NCI-H1417 treated with DMSO at 0.1 percent for 48 hours (cell line): ENCODE measurements at places on chromosomes 2 and 18.

DNA sequence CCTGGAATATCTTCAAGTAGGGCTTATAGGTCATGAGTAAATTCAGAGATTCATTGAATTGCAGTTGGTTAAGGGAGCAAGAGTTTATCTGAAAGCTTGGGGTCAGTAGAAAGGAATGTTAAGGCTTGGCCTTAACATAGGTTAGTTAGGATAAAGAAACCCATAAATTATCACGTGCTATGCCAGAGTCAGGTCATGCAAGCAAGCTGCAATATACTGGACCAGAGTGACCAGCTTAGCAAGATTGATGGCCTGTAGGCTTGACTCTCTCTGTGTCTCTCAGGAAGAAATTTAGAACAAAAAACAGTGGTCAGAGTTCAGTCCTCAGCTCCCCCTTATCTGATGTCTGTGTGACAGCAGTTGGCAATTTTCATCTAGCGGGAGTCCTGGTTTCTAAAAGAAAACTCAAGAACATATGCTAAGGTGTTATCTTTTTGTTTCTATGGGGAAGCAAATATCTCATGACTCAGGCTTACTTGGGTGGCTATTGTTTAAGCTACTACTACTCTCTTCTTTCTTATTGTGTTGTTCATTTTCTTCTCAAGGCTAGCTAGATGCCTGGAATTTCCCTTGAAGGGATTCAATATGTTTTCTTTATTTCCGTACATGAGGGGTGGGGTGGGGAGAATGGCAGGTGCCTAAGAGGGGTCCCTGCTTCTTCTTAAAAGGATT is 28.7 kb upstream of the MARCO start:
- DNase-seq, result no peak

DNA sequence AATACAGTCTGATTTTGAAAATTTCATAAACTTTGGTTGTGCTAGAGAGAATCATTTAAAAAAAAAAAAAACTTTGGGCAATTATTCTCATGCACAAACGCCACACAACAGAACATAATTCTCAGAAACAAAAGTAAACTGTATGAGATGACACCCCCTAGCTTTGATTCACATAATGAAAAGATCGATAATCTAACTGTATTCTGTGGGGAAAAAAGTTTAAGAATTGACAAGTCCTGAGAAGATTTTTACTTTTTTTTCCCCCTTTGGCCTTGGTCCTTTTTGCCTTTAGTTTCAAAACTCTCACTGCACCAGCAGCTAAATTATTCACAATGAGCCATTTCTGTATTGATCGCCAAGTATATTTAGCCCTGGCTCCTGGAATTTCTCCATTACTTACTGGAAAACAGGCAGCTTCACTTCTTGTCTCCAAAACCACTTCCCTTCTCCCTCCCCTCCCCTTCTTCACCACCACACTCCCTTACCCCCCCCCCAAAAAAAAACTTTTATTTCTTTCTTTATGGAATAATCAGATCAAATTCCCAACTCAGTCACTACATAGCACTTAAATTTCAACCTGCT is 2.0 kb downstream of the IKZF2 start:
- no peak for DNase-seq

DNA sequence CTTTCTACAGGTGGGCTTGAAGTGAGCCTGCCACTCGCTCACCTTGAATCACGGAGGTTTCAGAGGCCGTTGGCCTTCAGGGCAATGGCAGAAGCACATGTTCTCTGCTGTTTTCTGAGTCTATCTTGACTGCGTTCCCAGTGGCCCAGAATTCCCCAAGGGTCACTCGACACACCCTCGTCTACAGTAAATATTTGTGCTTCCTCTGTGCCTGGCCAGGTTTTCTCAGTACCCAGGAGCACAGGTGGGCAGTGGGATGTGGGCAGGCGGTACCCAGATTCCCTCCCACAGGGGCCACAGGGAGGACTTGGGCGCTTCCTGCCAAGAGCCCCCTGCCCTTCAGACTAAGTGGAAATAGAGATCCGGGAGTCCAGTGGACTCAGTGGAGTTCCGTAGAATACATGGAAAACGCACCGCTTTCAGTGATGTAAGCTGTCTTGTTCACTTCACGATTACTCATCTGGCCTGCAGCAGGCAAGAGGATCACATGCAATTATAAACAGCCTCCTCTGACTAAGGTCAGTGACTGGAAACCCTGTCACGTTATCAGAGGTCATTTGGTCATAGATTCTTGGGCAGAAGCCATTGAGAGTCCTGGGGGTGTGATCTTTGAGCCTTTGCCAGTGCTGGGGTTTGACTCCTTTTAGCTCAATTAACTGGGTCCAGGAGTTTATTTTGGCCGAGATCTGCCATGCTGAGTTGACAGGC is 179.8 kb downstream of the NEDD4L start:
- no peak for DNase-seq

- DNase-seq, result no peak
Measured at GRCh38 chr2:145186303-145186702, 666.4 kb upstream of the ZEB2 start.

DNA sequence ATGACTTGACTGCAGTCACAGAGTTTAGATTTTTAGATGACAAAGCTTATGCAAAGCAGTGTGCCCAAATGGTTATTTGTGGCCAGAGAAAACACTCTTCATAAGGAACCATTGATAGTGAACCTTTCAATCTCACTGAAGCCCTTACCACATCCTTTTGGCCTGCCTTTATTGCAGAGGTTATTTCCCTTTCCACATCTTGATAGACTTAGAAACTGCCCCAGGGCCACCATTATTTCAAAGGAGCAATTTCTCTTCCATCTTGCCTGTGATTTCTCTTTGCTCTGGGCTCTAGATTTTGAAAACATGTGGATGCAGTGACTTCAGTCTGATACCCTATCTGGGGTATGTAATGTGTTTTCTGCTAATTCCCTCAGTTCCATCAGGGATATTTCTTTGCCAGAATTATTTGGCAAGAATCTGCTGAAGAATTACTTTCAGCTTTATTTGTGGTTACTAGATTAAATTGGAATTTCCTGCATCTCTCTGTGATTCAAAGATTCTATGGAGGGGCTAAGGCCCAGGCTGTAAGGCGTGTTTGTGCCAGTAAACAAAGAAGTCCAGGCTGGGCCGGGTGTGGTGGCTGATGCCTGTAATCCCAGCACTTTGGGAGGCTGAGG is 51.0 kb downstream of the MOGAT1 start:
- no peak for DNase-seq

DNA sequence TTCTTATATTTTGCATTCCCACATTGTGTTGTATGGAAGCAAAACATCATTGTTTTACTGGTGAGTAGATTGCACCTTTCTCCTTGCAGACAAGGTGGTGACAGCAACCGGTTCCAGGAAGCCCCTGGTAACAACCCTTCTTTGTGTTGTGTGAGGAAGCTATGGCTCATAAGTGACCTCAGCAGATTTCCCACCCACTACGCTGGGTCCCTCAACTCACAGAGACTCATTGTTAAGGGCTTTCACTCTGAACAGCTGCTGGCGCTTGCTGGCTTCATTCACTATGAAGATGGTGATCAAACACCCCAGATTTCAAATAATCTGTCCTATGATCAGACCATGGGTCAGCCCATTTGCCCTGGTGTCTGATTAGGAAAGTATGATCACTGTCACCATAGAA is 53.4 kb downstream of the WIPF1 start:
- no peak for DNase-seq

- DNase-seq, result no peak
Measured at GRCh38 chr2:156110890-156111289, 221.6 kb downstream of the NR4A2 start.

DNA sequence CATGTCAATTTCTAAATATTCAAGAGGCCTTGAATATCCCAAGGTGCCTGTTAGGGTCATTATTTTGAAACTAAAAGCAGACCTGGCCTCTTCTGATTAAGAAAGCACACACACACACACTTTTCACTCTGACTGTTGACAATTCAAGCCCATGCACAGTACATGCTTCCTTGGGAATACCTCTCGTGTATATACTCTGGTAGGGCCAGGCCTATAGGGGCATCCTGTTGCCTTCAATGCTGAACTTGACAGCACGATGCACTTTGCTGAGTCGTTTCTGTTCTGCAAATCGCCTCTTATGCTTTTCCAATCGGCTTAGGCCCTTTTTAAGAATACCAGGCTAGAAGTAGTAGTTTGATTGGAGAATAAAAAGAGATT is 40.6 kb downstream of the IWS1 start:
- DNase-seq, result no peak

DNA sequence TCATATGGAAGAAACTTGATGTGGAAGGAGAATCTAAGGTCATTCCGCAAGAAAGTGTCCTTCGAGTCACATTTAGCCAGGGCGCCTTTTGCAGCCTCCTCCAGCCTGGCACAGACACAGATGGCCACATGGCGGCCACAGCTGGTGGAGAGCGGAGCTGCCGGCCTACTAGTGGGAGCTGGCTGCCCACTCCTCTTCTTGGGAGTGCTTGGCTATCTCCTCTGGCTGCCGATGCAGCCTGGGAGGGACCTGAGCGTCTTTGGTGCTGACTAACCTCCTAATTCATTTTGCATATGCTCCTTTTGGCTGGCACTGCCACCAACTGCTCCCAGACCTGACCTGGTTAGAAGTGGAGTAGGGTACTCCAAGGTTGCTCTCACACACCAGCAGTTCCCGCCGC is 199.3 kb upstream of the MYT1L start:
- DNase-seq, result no peak

GRCh38 chr18:77298172-77298571 is 48.5 kb downstream of the GALR1 start:
- no peak for DNase-seq

- no peak for DNase-seq
Measured at GRCh38 chr2:236964291-236964690, 121.4 kb upstream of the COPS8 start.

GRCh38 chr2:74548900-74549826 is 4.6 kb downstream of the LOXL3 start:
- DNase-seq, result no peak

DNA sequence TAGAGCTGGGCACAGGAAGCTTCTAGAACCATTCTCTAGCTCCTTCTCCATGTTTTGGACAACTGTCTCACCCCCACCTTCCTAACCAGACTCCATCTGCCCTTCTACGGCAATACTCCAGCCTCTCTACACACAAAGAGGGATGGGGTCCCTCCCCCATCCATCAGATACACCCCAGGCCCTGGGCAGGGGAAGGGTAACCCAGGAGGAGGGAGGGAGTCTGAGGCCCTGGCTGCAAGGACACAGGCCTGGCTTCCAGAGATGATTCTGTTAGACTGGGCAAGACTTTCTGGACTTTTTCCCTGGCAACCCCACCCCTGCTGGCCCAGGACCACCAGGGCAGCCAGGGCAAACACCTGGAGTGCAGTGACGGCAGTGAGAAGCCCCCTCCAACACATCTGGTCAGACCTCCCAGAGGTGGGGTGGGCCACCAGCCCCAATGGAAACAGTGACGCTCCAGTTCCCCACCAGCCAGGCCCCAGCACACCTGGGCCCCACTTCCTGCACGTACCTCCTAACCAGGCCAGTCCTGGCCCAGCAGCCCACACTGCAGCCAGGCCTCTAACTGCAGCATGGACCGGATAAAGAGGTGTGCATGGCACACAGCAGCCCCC is 6.5 kb downstream of the CYP26B1 start:
- no peak for DNase-seq

GRCh38 chr2:112483042-112483473 is 1.1 kb downstream of the TTL start:
- DNase-seq, result no peak

DNA sequence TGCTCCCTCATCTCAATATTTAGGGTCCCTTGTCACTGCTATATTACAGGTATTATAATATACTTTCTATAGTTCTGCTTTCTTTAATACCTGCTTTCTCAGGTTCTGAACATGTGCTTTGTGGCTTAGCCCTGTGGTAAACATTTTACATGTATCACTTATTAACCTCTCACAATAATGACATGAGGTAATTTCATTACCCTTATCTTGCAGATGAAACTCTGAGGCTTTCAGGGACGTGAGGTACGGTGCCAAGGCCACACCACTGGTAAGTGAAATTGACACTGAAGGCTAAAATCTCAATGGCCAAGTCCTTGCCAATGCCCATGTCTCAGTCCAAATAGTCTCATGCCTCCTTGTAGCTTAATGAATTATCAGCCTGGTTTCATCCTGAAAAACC is 21.7 kb downstream of the LINC00305 start:
- DNase-seq, result no peak

GRCh38 chr2:85705680-85706039 is 11.5 kb downstream of the GNLY start:
- DNase-seq, result no peak

DNA sequence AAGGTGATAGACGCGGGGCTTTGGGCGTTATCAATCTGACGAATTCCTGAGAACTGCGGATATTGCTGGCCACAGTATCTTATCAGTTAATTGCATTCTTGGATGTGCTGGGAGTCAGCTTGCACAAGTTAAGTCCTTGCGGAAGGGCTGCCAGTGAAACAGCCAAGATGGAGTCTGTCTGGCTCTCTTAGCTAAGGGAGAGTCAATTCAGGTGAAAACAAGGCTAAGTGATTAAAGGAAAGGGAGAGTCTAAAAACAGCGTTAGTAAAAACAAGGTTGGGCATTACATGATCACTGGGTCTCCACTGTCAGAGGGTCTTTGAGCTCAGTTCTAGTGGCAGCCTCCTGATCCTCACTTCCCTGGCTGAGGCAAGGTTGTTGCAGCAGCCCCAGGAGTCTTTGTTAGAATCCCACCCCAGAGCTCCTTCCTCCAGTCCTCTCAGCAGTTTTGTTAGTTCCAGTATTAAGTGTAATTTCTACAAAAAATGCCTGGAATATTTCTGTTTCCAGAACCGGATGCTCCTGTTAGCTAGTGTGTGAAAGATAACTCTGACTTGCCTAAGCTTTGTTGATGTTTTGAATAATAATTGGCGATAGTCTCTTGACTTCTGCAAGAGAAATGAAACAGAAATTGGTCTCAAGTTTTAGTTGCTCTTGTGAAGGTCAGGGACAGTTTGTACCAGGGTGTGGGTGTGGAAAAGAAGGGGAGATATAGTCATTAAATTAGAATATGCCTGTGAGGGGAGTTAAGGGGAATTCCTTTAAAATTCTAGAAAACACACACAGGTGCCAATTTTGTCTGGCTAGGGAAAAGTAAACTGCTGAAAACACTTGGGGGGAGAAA is 10.6 kb downstream of the CFLAR start:
- no peak for DNase-seq

- no peak for DNase-seq
Measured at GRCh38 chr2:216453955-216454614, 41.8 kb downstream of the SMARCAL1 start.

GRCh38 chr2:116133381-116133942 is 1681.0 kb upstream of the DDX18 start:
- DNase-seq, result no peak

DNA sequence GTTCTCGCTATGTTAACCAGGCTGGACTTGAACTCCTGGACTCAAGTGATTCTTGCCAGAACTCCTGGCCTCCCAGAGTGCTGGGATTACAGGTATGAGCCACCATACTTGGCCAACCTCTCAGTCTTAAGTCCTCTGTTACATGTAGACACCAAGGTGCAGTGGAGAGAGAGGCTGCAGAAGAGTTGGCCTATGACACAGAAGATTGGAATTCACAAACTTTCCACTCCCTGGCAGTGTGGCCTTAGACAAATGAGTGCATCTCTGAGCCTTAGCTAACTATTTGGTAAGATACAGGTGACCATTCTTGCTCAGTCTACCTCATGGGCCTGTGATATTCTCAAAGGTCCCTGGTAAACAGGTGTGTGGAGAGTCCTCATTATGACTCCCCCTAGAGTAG is 159.7 kb downstream of the MYCN start:
- DNase-seq, result no peak

GRCh38 chr18:50203801-50204604 is 9.1 kb upstream of the MYO5B start:
- DNase-seq, result peak; percentile 59
